MV-4-11 (cell line): ENCODE measurements at places on chromosomes 16 and 17.

DNA sequence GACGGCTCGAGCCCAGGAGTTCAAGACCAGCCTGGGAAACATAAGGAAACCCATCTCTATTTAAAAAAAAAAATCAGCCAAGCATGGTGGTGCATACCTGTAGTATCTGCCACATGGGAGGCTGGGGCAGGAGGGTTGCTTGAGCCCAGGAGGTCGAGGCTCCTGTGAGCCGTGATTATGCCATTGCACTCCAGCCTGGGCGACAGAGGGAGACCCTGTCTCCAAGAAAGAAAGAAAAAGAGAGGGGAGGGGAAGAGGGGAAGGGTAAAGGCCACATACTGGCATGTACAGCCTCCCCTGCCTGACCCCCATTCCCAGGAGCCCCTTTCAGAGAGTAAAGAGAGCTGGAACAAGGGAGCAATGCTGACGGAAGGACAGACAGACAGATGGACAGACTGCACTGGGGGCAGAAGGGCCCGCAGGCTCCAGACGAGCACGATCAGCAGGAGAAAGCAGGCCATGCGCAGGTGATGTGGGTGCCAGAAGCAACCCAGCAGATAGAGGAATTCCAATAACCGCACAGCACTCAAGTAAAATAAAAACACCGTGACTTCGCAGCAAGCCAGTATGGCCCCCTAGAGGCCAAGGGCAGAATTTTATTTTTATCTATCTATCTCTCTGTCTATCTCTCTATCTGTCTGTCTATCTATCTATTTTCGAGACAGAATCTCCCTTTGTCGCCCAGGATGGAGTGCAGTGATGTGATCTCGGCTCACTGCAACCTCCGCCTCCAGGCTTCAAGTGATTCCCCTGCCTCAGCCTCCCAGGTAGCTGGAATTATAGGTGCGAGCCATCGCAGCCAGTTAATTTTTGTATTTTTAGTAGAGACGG lies 27.1 kb upstream of the SNN start:
- DNase-seq, result peak; percentile 47

- DNase-seq, result peak; percentile 13
Measured at GRCh38 chr17:21462237-21462636, 86.1 kb downstream of the KCNJ12 start.

DNA sequence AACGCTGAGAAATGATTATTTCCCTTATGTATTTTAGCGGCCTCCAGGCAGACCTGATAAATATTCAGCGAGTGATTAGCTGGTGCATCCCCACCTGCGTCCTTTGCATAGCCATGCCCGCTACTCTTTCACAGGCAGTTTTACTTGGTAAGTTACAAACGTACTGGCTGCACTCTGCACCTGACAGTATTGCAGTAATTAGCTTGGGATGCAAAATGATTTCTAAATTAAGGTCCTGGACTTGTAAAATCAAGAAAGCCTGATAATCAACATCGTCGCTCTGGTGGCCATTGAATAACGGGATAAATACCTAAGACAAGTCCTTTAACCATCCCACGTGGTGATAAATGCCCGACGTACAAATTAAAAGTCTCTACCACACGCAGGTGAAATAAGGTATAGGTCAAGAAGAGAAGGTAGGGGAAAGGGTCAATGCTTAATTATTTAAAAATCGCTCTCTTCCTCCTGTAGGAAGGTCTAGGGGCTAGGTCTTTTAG lies 998 bp upstream of the PRKCA start:
- no peak for DNase-seq

DNA sequence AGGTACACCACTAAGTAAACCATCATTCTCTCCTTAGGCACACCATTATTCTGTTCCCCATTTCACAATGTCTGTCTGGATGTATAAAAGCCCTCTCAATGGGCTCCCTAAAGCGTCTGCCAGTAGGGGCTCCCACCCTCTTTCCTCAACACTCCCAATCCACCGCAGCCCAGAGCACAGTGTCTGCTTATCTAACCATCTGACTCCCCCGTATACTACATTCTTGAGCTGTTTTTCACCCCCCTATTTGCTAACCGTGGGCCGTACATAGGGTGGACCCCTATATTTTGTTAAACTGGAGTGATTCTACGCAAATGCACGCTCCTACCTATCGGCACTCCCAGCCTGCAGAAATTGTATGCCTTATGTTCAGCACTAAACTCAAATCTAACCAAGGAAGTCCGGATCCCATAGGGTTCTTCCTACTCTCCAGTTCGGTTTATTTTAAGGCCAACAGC lies 685 bp upstream of the PSMD3 start:
- DNase-seq, result peak; percentile 62

GRCh38 chr17:8482546-8482945 lies 46.9 kb downstream of the NDEL1 start:
- no peak for DNase-seq

DNA sequence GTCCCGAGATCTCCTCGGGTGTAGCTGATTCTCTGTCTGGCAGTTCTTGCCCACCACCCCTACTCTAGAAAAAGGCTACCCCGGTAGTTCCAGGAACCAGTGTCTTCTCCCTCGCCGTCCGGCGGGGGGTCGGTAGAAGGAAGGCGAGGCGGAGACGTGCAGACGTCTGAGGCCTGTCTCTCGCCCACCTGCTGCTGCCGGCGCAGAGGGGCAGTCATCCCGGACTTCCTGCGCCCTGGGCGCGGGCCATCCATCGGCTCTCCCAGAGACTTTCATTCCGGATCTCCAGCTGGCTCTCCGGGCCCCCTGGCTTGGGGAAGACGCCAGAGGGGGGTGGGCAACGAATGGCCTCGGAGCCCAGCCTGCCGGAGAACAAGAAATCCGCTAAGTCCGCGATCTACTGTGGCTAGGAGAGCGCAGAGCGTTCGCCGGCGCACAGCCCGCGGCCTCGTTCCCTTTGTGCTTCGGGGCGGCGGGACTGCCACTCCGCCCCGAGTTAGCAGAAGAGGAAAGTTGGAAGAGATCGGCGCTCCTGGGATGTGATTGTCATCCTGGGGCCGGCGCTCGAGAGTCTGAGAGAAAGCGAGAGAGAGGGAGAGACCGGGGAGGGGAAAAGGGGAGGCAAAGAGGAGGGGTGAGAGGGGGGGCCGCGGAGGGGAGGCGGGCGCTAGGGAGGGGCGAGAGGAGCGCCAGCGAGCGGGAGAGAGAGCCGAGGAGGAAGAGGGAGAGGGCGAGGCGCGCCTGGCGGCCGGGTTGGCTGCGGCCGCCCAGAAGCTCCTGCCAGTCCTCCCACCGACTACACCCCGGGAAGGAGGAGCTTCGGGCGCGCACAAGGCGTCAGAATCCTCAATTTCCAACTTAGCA lies at the start of gene IRX5:
Gene IRX5 (plus strand): TSS at position 861 of the 864 bp plus-strand sequence. CDS start 334 bp downstream, outside the sequence.
- peak; percentile 91 for DNase-seq

- DNase-seq, result no peak
Measured at GRCh38 chr17:45292696-45293412, 24.0 kb downstream of the MAP3K14 start.

- DNase-seq, result no peak
Measured at GRCh38 chr16:84931506-84931905, 79.8 kb downstream of the ZDHHC7 start.

- DNase-seq, result no peak
Measured at GRCh38 chr16:51390877-51391276, 239.8 kb upstream of the SALL1 start.

DNA sequence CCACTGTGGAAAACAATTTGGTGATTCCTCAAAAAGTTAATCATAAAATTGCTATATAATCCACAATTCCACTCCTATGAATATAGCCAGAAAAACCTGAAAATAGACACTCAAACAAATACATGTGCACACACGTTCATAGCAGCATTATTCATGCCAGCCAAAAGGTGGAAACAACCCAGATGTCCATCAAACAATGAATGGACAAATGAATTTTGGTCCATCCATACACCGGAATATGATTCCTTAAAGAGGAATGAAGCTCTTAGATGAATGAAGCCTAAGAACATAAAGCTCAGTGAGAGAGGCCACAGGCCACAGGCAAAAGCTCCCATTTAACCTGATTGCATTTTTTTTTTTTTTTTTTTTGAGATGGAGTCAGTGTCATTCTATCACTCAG lies 114.6 kb upstream of the TNRC6C start:
- no peak for DNase-seq
